ENCODE measurements at places on chromosomes 1 and 21.

DNA sequence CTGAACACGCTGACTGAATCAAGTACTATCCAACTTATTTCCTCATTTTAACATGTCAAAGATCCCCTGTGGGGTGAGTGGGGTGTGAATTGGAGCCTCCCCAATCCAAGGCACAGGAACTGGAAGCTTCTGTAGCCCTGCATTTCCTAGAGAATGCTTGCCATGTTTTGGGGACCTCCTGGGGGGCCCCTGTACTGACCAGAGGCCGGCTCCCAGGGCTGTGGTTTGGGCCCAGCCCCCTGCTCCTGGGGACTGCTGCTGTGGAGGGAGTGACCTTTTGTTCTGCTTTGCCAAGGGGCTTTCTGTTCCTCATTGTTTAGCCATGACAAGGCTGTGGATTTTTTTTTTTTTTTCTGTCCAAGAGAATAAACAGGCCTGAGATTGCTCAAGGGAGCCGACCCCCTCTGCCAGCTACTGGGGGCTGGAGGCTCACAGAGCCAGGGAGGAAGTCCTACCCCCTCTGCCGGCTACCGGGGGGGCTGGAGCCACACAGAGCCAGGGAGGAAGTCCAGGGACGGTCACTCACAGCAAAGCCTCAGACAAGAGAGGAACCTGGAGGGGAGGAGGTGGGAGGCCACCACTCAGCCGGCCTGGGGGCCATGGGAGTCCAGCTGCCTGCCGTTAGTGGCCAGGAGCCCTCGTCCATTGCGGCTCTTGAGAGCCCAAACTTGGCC lies 17.4 kb downstream of the TNFRSF1B start:
- peak; percentile 71 for DNase-seq

GRCh38 chr1:231046730-231047395 lies 6.8 kb upstream of the FAM89A start:
- no peak for DNase-seq

GRCh38 chr1:42686418-42686817 lies 4.2 kb downstream of the YBX1 start:
- no peak for DNase-seq

DNA sequence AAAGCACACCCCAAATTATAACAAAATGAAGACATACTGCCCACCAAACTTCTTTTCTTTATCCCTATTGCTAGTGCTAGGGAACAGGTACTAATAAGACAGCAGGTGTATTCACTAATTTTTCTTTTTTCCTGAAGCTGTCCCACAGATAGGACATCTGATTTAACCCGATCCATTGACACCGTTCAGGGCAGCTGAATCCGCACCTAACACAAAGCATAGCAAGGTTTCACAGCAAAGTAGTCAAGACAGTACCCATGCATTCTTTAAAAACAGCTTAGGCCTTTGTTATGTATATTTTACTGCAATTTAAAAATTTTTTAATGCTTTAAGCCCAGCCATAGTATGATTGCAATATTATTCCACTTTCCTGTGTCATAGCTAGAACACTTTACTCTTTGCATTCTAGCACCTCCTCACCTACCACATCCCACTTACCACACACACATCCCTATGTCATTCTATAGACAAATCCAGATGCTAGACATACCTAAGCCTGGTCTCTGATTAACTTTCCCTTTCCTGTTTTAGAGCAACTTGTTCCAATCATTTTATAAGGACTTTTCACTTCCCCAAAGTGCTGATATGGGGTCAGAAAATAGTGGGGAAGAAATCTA lies 40.4 kb downstream of the GATAD2B start:
- DNase-seq = no peak

GRCh38 chr1:200558866-200559459 lies 61.6 kb downstream of the KIF14 start:
- DNase-seq = peak; percentile 55

GRCh38 chr1:116770625-116771024 lies 16.4 kb downstream of the CD2 start:
- no peak for DNase-seq

DNA sequence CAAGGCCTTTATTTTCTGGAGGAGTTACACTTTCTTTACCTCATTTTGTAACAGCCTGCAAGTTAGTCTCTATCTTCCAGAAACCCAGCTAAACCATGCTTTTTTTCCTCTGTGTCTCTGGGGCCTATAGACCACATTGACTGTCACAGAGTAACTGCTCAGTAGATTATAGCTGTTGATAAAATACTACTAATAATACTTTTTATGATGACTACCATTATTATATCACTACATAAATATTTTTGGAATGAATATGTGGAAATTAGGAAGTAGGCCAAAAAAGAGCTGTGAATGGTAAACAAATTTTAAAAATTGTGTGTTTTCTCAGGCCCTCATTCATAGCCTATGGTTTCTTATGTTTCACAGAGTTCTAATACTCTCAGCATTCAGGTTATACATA lies 233.1 kb upstream of the USP24 start:
- DNase-seq = peak; percentile 62

DNA sequence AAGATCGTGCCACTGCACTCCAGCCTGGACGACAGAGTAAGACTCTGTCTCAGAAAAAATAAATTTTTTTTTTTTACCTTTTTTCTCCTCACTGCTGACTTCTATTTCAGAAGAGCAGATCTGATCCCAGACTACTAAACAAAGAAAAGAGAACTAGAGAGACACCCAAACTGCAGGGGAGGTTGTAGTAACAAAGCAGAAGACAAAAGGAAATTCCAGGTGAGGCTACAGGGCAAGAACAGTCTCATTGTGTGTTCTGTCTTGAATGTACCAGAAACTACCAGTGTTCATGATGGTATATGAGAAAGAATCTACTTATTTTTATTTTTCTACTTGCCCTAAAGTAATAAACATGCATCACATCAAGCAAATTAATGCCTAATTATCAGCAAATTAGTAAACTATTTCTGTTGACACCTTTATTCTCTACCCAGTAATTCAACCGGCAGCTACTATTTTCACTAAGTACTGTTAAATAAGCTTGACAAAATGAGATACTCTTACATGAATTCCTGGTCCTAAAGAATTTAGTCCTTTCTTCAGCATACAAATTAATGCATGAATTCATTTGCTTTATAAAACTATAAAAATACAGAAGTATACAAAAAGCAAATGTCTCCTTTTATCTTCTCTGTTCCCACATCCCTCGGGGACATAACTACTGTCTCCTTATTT lies 40.6 kb downstream of the ARID4B start:
- no peak for DNase-seq

DNA sequence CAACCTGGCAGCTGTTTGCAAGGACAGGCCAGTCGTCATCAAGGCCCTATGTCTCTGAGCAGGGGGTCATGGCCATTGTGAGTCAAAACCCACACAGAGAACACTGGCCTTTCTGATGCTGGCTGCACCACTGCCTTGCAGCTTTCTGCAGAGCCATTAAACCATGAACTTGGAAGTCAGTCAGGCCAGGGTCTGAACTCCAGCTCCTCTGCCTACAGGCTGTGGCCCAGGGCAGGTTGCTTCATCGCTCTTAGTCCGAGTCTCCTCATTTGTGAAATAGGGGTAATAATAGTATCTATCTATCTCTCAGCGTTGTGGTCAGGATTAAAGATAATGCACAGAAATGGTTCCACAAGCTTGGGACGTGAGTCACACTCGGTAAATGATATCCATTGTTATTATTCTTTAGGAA lies 35.8 kb upstream of the HIVEP3 start:
- DNase-seq = peak; percentile 13

DNA sequence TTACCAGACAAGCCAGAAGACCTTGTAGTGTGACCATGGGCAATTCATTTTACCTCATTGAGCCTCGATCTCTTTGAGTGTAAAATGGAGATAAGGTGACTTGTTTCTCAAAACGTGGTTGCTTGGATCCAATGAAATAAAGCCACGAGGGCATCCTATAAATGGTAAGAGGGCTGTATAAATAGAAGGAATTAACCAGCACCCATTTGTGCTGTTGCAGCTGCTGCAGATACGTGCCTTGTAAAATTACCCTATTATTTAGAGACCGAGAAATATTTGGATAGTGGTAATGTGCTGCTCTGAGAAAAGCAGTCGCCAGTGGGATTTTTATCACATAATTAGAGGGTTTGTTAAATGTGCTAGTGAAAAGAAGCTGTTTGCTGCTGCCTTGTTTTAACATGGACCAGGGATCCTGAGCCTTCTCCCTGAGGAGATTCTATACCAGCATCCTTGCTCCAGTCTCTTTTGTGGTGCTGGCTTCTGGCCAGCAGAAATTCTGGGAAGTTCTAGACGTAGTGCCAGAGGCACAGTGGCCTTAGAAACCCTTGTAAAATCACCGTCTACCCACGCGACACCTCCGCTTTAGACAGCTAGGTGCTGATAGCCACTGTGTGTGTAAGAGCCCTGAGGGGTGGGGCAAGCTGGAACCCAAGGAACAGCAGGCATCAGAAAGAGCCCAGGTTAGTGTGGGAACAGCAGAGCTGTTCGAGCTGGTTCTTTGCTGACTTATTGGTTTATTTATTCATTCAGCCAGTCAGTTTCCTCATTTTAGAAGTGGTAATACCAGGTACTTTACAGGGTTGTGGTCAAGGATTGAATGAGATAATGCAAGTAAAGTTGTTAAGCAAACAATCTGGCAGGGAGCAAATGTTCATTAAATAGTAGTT lies 137.5 kb downstream of the NOS1AP start:
- no peak for DNase-seq

DNA sequence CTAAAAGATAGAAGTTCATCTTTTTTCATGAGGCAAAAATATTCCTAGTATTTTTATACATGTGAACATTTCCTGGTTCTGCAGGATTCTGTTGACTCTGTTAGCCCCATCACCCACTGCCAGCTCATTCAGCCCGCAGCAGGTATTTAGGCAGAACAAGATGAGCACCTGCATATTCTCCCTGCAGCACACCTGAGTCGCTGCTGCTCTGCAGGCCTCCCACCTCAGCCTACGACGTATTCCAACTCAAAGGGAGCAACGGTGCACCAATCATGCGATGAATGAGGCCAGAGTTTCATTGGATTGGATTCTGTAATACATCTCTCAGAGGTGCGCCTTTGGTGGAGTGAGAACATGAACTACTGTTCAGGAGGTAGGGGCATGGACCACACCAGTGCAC lies 87.6 kb downstream of the CNIH3 start:
- DNase-seq = no peak

DNA sequence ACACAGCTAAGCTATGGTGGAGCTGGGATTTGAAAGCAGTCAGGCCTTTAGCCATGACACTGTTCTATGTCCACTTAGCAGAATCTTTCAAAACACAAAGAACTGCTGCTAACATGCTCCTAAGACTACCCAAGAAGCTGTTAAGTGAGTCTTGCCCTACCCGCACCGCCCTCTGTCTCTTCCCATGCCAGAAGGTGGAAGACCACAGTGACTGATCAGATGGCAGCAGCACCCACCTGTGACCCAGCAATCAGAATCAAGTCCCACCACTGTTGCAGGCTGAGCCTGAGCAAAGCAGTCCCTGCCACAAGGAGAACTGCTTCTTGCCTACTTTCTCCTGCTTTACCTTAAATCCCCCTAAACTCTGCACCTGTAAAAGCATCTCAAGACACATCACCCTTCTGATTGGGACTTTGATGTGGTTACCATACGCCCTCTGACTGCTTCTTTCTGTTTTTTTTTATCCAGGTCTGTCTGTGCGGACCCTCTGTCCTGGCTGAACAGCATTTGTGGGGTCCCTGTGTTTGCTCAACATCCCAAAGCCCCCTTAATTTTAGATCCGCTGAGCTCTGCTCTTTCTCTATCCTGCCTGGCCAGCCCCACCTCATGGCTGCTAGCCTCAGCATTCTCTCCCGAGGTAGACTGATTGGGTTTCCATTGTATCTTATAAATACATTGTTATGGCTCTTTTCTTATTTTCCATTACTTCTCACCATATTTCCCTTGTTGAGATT lies 16.0 kb downstream of the IRF2BP2 start:
- no peak for DNase-seq
